ENCODE measurements at places on chromosomes 6 and 20.

DNA sequence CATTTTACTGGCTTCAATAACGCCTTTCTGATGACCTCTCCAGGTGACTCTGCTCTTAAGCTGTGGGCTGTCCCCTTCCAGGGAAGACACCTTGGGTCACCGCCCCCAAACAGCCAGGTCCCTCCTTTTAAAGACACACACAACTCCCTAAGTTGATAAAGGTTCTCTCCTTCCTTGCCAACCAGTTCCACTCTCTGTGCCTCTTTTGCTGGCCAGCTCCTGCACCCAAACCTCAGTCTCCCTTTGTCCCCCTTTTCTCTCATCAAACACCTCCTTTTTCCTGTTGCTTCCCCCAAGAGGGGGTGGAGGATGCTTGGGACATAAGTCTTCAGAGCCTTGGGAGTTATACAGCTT is 1.0 kb downstream of the NCOA6 start:
- DNase-seq = peak; percentile 89

GRCh38 chr6:3419624-3420272 is 37.1 kb downstream of the SLC22A23 start:
- no peak for DNase-seq

- DNase-seq = no peak
Observed at GRCh38 chr6:105892577-105893262, 193.4 kb upstream of the PRDM1 start.

GRCh38 chr6:139530561-139530960 is 156.1 kb upstream of the CITED2 start:
- DNase-seq = no peak

Measured in kidney (tissue), 22 donors.